Activated naive CD4-positive, alpha-beta T cell (primary cell): ENCODE measurements at places on chromosomes 7 and 10.

GRCh38 chr10:83089335-83089734, 1050.0 kb upstream of the GHITM start:
- no peak for DNase-seq

- DNase-seq, result no peak
Measured at GRCh38 chr7:20839196-20839735, 52.6 kb upstream of the SP8 start.

GRCh38 chr7:33837356-33837851, 67.9 kb upstream of the BMPER start:
- no peak for DNase-seq

DNA sequence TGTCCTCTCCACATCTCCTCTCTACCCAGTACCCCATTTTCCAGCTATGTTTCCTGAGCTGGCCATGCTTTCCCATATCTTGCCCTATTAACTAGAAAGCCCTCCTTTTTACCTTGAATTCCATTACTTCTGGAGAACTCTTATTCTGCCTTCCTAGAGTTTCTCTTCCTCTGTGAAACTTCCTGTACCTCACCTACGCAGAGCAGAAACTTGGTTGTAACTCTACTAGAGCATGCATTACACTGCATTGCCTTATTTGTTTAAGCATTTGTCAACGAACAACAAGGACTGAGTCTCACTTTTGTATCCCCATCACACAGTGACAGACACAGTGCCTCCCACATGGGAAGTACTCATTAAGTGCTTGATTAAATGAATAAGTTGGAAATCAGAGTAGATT, 36.4 kb downstream of the VCL start:
- DNase-seq, result no peak

- no peak for DNase-seq
Measured at GRCh38 chr7:101108961-101109360, 17.9 kb upstream of the SERPINE1 start.
